Endothelial cell (in vitro differentiated cells): ENCODE measurements at places on chromosomes 2 and 18.

DNA sequence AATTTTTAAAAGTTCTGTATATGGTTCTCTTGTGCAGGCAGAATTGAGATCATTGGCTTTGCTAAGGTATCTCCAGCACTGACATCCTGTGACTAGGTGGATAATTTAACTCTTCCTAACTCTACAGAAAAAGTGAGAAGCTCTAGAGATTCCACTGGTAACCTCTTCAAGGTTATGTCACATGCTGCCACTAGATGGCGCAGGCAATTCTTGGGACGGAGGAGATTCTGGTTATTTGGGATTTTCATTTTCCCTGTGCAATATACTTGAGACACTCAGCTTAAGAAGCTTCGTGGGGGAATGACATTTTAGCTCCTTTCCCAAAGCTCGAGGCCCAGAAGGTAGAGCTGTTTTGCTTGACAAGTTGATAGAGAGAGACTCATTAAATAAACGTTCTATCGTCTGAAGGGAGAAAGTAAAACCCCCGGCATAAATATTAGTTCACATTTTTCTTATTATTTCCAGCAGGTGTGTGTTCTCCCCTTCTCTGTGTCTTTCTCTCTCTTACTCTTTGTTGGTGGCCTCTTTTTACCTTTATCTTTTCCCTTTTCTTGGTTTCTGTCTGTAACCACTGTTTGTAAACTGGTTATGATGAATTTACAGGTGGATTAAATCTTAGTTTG is 26.6 kb upstream of the LANCL1 start:
- peak; percentile 39 for DNase-seq

DNA sequence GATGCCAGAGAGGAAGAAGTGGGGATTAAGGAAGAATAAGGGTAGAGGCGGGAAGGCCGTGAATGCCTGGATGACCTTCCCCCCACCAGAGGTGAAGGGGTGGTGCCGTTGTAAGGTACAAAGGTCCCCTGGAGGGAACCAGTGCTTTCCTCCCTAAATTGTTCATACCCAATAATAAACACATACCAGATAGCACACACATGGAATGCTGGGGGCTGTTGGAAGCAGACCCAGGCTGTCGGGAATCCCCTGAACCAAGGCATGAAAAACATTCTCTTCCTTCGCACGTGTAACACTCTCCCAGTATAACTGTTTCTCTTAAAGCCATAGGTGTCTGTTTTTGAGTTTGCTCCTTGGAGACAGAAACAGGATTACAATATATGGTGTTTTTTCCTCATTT is 107.1 kb upstream of the CTAGE1 start:
- no peak for DNase-seq

DNA sequence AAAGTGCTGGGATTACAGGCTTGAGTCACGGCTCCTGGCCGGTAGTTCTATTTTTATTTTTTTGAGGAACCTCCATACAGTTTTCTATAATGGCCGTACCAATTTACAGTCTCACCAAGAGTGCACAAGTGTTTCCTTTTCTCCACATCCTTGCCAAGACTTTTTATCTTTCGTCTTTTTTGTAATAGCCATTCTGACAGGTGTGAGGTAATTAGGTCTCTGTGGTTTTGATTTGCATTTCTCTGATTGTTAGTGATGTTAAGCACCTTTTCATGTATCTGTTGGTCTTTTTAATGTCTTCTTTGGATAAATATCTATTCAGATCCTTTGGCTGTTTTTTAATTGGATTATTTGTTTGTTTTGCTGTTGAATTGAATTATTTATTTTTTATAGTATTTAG is 9.3 kb downstream of the ARMC9 start:
- DNase-seq: no peak

- no peak for DNase-seq
Observed at GRCh38 chr2:178865999-178866398, 58.8 kb upstream of the TTN start.

GRCh38 chr2:233817995-233818638 is 36.2 kb downstream of the HJURP start:
- no peak for DNase-seq

- DNase-seq: no peak
Observed at GRCh38 chr18:73850782-73851181, 296.9 kb downstream of the FBXO15 start.

GRCh38 chr18:71209944-71210343 is 921.1 kb downstream of the SOCS6 start:
- no peak for DNase-seq

DNA sequence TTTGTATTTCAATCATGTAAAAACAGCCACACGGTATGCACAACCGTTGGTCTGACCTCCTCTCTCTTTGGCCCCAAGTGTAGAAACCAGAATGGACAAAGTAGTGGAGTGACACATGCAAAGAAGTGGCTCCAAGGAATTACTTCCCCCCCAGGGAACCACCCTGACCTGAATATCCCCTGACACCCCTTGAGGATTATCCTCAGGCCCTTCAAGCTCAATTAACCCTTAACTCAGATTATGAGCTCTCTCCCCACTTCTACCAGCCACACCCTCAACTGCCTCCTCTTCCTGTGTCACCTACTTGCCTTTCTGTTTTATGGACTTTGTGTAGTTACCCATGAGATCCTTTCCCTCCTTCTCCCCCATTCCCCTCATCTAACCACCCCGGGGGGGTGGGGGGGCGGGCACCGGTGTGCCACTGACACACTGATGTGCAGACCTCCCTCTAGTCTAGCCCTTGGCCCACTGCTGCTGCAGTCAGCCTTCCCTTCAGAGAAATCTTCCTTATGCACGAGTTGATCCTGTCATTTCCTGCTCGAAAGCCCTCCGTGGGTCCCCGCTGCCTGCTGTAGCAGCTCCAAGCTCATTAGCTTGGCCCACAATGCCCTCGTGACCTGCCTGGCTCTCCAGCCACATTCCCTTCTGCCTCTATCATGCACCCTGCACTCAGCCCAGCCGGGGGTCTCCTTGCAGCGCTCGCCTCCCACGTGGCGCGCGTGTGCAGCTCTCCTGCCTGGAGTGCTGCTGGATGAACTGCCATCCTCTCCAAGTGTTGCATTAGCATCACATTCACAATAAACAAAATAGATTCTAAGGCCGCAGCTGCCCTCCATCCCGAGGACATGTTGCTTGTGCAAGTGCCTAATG is 40.1 kb upstream of the TMEM177 start:
- DNase-seq: no peak

- no peak for DNase-seq
Observed at GRCh38 chr2:116545286-116546068, 1269.0 kb upstream of the DDX18 start.

DNA sequence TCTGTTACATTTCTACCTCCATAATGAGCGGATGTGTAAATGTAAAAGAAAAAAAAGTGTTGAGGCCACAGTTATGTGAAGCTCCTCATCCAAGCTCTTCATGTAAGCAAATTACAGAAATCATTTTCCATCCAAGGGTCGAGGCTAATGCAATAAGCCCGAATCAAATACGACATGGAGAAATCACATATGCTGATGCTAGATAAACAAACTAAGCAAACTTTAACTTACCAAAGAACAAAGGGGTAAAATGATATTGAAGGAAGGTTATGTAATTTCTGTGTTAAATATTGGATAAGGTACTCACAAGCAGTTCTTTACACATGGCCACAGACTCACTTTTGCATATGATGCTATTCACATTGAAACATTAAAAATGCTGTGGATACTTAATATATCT is 310.2 kb upstream of the ID2 start:
- no peak for DNase-seq

- no peak for DNase-seq
Observed at GRCh38 chr18:53785811-53786210, 438.7 kb downstream of the MBD2 start.

DNA sequence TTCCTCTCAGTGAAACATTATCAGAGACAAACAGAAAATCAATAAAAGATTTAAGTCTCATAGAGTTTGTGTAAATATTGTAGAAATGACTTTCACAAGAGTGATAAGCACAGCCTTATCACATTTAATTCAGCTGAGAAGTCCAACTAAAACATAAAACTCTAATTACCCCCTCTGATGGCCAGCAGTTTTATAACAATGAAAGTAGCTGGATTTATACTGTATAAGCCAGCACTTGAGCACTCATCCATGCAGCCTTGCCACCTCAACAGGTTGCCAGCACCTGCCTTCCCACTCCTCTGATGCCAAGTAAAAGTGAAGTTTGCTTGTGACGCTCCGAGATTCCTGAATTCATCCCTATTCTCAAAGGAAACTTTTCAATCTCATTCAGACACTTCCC is 103.0 kb upstream of the STK39 start:
- DNase-seq: no peak

DNA sequence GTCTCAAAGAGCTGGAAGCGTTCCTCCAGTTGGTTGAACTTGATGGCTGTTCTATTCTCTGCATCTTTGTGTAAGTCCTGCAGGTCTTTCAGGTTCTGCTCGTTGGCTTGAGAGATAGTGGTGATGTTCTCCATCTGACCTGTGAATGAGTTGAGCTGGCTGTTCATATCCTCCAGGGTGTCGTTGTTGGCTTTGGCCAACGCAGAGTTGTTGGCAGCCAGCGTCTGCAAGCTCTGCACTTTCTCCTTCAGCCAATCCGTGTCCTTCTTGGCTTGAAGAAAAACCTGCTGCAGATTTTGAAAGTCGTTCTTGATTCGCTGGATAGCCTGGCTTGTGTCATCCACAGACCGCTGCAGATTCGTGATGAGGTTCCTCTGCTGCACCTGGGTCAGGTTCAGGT is 78.8 kb upstream of the THOC1 start:
- no peak for DNase-seq

- no peak for DNase-seq
Observed at GRCh38 chr18:72700961-72701710, 157.0 kb upstream of the CBLN2 start.

GRCh38 chr18:10081492-10081891 is 167.7 kb downstream of the VAPA start:
- DNase-seq: no peak

GRCh38 chr2:44244135-44244871 is 31.0 kb upstream of the SLC3A1 start:
- peak; percentile 36 for DNase-seq

DNA sequence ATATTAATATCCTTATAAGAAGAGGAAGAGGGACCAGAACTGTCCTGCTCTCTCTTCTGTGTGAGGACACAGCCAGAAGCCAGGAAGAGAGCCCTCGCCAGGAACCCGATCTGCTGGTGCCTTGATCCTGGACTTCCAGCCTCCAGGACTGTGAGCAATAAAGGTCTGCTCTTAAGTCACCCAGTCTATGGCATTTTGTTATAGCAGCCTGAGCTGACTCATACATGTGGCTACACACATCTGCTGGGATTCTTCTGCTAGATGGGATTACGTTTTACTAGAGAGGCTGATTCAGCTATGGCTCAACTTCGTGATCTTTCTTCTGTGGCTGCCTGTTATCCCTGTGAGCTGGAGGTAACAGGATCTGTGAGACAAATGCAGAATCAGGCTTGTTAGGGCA is 29.6 kb downstream of the ARL4C start:
- DNase-seq: no peak

DNA sequence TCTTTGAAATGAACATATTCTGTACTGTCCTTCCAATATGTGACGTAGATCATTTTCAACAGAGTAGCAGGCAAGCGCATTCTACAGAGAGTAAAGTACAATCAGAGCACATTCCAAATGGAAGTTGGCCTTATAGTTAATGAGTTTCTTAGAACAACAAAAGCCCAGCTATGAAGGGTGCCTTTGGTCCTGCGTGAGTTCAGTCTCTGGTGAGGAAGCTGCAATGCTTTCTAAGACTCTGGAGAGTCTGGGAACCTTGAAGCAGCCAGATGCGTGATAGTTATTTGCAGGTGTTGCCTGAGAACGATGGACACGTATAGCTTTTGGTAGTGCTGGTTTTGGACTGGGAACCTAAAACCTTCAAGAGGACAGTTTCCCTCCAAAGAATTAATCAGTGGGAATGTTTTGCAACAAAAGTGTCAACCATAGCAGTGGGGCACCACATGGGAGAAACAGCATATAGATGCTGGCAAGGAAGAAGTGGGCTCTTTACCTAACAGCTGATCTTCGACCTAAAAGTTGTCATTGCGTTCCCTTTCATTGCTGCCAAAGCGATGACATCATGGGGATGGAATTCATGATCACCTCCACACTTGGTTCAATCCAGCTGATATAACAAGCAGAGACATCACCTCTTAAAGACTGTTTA is 9.3 kb upstream of the SNORC start:
- no peak for DNase-seq

GRCh38 chr2:136135921-136136906 is 18.3 kb upstream of the CXCR4 start:
- DNase-seq: no peak

GRCh38 chr2:132667706-132668105 is 2.3 kb downstream of the LYPD1 start:
- DNase-seq: no peak

DNA sequence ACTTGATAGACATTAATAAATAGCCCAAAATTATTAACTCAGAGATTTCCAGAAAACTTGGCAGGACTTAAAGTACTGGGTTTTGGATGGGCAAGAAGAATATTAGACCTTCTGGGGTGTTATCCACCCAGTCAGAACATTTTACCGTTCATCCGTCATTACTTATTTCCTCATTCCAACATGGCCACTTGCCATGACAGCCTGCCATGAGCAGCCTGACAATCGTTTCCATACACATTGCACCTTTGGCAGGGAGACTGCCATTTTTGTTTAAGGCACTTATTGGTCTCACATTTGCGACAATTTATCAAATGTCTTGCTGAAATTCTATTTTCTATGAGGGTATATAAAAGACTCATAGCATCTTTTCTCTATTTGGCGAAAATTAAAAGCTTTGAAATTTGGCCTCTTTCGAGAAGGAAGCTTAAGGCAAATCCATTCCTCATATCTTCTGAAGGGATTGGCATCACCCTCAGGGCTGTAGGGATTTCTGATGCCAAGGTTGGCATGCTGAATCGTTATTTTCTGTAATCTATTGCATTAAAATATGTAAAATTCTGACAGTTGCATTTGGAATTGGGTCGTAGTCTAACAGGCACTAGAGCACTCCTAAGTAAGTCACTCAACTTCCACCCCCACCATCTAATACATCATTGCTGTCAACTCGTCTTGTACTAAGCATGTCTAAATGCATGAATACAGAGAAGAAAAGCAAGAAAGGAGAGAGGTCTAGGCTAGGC is 406.3 kb upstream of the PIK3C3 start:
- DNase-seq: no peak

- DNase-seq: no peak
Observed at GRCh38 chr2:3168230-3168891, 209.3 kb downstream of the EIPR1 start.

GRCh38 chr2:27489118-27489497 is 435 bp downstream of the IFT172 start:
- DNase-seq: peak; percentile 17

DNA sequence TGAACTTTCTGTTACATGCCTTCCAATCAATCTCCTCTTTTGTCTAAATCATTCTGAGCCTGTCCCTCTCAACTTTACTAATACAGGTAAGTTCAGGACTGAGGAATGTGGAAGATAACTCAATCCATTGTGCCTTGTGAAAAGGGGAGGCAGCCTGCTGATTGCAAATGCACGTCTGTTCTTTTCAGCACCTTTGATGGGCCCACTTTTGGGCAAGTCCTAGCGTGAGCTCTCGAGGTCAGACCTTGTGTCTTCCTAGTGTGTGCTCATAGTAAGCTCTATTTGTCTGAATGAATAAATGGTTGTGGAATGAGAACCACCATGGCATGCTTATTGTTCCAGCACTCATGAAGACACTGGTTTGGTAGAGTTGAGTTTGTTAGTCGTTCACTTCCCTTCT is 50.4 kb upstream of the REL start:
- no peak for DNase-seq
